Effector CD4-positive, alpha-beta T cell (primary cell): ENCODE measurements at places on chromosomes 6 and 20.

DNA sequence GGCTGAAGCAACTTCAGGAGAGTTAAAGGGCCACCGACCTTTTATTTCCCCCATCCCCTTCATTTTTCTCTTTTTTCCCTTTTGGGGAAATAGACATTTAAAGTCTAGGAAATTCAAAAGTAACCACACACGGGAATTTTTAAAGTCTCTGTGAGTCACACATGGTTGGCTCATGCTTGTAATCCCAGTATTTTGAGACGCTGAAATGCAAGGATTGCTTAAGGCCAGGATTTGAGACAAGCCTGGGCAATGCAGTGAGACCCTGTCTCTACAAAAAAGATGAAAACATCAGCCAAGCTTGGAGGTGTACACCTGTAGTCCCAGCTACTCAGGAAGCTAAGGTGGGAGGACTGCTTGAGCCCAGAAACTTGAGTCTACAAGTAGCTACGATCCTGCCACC is 34.2 kb downstream of the KATNA1 start:
- DNase-seq: no peak

GRCh38 chr6:167420177-167420576 is 95.3 kb downstream of the TTLL2 start:
- DNase-seq: no peak

DNA sequence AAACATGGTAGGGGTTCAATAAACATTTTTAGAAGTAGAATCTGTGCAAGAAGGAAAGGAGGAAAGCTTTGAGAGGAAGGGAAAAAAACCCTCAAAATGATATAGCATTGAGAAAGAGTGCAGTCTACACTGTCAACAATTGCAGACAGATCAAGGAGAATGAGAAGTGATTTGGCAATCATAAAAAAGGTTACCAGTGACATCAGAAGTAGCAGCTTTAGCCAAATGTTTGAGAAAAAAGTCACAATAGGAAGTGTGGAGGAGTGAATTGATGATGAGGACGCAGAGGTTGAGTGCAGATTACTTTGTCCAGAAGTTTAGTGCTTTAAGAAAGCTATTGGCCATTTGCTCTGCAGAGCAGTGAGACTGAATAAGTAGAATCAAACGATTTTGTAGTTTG is 155.0 kb downstream of the GJA1 start:
- no peak for DNase-seq

DNA sequence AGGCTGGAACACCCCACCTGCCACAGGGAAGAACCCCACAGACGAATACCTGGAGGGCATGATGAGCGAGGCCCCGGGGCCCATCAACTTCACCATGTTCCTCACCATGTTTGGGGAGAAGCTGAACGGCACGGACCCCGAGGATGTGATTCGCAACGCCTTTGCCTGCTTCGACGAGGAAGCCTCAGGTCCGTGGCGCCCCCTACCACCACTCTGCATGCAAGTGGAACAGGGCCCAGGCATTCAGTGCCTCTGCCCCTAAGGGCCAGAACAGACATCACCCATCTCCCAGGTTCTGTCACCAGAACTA is 6.6 kb downstream of the MYL9 start:
- no peak for DNase-seq

- no peak for DNase-seq
These were observed 7.7 kb upstream of the ASXL1 start for GRCh38 chr20:32350421-32350820.

GRCh38 chr6:141229296-141229695 is 903.4 kb upstream of the GJE1 start:
- no peak for DNase-seq

DNA sequence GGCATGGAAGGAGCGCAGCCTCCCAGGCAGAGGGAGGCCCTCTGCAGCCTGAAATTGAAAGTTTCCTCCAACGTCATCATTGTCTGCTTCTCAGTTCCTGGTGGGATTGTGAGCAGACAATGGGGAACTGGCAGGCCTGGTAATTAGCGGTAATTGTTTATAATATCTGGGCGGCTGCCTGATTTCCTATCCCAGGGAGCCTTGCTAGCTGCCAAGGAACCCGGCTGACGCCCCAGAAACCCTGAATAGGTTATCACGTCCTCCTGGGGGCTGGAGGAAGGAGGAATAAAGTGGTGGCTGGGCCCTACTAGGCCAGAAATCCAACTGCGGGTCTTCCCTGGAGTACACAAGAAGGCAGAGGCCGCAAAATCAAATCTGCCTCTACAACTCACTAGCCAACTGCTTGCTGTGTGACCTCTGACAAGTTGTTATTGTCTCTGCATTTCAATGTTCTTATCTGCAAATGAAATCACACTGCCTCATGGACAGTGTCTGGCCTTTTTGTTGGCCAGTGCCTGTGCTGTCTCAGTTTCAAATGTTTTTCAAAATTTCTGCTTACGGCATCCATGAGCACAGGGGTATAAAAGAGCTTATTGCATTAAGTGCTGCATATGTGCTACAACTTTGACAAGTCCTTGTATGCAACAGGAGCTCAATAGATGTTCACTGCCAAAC is 16.9 kb downstream of the KCNK15 start:
- no peak for DNase-seq

- no peak for DNase-seq
These were observed 5.3 kb upstream of the ZNF184 start for GRCh38 chr6:27478141-27478705.

DNA sequence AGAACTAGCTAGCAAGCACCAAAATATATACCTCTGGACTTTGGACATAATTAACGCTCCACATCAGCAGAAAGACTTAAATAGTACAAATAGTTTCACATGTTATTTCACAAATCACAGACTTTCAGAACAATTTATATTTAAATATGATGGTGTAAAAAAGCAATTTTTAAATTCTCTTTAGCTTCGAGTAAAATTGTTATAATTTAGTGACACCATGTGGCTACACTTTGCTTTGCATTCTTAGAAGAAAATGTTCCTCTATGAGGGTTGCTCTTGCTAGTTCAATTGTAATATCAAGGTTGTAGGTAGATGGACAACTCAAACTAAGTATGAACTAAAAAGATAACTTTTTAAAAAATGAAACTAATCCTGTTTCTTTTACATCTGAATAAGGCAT is 69.0 kb downstream of the BTBD9 start:
- no peak for DNase-seq

DNA sequence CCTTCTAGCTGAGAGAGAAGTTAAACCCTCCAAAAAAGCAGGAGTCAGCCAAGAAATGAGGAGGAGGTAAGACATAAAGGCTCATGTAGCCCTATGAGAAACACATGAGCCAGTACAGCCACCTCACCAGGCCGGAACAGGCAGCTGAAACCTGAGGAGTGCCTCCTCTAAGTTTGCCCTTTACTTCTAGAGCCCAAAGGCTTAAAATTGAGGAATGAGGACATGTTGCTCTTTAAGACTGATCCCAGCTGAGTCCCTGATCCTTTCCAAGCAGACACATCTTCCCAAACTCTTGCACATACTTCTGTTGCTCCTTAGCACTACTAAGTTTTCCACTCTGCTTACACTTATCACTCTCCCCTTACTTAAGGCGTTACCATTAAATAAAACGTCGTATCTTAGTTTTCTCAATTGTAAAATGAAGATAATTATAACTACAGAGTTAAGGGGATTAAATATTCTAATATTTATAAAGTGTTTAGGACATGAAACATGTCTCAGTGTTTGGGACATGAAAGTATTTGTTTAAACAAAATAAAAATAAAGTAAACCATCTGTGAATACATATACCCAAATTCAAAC is 124.0 kb downstream of the OGFRL1 start:
- no peak for DNase-seq

- no peak for DNase-seq
These were observed 106.7 kb downstream of the ADGRB3 start for GRCh38 chr6:68741501-68742386.

- no peak for DNase-seq
These were observed 30.1 kb upstream of the IBTK start for GRCh38 chr6:82277686-82278085.

GRCh38 chr6:72857791-72858585 is 236.1 kb downstream of the KCNQ5 start:
- no peak for DNase-seq

DNA sequence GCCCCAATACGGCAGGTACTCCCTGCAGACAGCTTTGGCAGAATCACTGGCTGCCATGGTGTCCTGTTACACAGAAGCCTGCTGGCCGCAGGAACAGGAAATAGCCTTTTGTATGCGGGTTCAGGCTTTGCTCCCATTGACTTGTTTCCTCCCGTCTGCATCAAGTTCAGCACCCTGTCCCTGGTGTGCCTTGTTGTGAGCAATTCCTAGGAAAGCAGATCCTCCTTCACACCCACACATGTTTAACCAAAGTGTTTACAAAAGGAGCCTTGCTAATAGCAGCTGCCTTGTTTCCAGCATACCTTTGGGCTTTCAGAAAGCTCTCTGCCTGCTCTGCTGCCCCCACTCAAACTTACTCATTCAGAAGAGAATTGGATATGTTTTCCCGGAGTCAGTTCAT is 127.2 kb upstream of the SUPT3H start:
- DNase-seq: no peak

GRCh38 chr20:62827311-62828038 is 10.6 kb downstream of the COL9A3 start:
- DNase-seq: no peak

DNA sequence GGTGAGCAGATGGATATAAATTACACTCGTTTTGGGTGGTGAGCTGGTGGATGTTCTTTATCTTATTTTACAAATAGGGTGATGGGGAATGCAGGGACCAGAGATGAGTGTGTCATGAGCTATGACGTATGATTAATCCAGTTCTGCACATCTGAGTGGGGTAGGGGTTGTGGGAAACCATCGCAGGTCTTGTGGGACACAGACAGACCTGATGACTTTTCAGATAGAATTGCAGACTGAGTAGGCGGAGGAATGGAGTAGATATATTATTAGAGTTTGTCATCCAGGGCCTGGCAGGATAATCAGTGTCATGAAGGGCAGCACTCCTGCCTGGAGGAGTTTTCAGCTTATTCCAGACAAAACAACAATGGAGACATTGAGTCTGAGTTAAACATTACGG is 12.9 kb upstream of the DSP start:
- DNase-seq: no peak

DNA sequence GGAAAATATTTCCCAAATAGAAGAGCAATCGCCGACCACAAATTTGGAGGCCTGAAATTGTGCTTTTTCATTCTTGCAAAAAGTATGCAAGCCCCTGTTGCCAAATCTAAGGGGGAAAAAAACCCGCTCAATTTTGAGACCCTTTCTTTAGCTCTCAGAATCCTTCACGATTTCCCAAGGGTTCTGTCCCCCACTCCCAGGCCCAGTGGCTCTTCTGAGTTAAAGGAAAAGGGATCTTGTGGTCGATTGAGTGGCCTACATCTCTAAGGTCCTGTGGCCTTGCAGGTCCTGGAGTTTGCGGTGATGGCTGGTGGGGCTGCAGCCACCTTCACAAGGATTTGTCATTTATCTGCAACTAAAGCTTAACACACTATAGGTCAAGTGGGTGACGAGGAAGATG is 1.8 kb downstream of the PAX1 start:
- DNase-seq: no peak

GRCh38 chr6:57033228-57033627 is 13.3 kb upstream of the KIAA1586 start:
- DNase-seq: no peak

DNA sequence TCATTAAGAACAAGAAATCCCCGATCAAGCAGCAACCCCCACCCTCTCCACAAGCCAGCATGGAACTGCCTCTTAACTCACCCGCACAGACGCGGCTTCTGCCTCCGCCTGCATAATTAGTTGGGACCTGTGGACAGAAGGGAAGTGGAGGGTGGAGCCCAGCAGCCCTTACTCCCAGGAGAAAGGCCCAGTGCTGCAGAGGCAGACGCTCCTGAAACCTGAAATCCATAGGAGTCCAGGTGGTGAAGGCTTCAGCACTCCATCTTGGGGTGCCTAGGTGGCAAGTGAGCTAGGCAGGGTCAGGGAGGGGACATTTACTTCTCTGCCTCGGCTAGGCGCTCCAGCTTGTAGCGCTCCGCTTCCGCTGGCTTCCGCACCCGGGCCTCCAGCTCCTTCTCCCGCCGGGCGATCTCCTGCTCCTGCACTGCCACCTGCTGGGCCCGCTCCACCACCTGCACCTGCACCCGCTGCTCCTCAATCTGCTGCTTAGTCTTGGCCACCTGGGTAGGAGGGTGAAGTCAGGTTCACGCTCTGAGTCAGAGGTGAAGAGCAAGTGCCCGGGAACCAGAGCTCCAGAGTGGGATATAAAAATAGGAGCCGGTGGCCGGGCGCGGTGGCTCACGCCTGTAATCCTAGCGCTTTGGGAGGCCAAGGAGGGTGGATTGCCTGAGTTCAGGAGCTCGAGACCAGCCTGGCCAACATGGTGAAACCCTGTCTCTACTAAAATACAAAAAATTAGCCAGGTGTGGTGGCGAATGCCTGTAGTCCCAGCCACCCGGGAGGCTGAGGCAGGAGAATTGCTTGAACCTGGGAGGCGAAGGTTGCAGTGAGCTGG is 10.7 kb downstream of the TUBB start:
- peak; percentile 77 for DNase-seq

DNA sequence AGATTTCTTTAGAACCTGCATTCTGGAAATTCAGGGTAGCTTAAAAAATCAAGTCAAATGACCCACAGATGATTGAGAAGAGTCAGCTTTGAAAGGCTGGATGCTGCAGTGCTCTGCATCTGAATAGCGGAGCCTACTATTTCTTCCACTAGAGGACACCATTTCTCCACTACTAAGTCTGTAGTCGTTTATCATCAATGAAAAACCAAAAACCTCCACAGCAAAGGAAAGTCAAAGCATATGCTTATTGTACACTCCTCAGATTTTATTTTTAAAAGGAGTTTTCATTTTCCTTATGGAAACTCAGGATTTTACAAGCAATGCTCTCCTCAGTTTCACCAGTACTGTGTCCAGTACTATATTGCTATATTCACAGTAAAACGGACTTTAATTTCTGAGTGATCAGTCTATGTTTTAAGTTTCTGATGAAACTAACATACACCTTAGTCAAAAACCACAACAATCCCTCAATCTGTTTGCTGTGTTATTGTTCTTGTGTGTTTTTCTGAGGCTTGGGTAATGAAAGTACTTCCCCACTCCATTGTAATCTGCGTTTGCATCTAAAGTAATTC is 50.5 kb upstream of the ENPP5 start:
- no peak for DNase-seq

DNA sequence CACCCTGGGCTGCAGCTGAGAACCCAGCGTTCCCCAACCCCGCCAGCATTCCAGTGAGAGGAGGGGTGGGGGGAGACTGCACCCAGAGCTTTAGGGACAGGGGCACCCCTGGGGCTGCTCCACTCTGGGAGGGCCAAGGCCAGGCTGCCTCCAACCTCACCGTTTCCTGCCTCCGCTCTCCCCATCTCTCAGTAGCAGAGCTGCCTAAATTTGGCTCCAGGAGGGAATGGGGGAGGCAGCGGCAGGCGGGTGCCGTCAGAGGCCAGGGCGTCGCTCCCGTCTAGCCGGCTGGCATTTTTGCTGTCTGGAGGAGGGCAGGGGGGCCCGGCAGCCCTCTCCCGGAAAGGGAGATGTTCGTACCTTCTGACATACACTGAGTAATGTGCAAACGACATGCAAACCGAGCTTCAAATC is 46.6 kb downstream of the NOL4L start:
- peak; percentile 61 for DNase-seq

GRCh38 chr20:43923322-43923721 is 8.7 kb downstream of the TOX2 start:
- no peak for DNase-seq
